Astrocyte of the hippocampus (primary cell): ENCODE measurements at places on chromosomes 5 and 9.

DNA sequence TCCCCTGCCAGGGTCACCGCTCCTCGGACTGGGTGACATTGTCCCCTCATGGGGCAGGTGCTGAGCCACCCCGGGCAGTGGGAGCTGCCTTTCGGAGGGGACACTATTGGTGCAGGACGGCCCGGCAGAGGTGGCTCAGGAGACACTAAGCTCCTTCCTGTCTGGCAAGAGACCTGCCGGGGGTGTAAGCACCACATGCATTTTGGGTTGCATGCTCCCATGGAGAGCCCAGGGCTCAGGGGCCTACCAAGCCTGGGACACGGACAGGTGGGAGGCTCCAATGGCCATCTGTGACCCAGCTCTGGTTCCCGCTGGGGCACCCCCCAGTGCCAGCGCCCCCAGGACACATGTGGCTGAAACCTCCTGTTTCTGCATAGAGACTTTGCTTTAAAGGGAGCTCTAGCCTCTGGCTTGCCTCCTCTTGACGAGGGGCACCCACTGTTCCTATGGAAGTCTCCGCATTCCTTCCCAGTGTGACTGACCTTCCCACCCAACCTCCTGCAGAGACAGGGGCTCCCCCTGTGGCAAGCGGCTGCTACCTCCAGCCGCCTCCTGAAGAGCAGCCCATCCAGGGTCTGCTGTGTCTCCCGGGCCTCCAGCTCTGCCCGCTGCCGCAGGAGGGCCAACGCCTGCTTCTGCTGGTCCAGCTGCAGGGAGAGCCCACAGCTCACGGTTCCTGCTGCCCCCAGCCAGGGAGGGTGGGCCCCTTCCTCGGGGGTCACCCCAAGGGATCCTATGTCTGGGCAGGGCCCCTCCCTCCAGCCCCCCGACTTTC, 28.1 kb downstream of the CCDC187 start:
- DNase-seq = no peak

DNA sequence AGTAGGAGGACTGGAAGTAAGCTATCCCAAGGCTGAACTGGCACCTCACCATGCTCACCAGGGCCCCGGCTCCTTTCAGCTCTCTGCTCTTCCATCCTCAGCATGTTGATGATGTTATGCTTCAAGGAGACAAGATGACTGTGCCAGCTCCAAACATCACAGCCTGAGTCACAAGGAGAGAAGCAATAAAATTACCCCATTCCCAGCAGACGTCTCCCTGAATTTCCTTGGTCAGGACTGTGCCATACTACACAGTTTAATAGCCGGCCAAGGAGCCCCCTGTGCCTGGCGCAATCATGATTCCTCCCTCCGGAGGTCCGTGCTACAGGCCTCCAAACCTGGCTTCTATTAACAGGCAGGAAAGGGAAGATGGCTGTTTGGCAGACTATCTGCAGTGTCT, 51.2 kb upstream of the ROR2 start:
- no peak for DNase-seq

DNA sequence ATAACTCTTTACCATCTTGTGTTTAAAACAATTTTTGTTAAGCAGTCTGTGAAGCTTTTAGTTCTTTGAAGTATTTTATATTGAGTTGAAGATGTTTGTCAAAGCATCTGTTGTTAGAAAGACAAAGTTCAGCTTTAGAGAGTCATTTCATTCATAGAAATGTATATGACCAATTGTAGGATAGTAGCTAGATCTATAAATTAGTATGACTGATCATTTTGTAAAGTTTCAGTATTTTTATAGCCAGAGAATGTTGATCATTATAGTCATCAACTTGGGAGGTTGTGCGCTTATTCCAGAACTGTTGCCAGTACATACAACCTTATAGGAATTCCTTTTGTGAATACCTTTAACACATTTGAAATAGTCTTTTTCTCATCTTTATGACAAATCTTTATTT, 5.2 kb downstream of the NIPBL start:
- no peak for DNase-seq

DNA sequence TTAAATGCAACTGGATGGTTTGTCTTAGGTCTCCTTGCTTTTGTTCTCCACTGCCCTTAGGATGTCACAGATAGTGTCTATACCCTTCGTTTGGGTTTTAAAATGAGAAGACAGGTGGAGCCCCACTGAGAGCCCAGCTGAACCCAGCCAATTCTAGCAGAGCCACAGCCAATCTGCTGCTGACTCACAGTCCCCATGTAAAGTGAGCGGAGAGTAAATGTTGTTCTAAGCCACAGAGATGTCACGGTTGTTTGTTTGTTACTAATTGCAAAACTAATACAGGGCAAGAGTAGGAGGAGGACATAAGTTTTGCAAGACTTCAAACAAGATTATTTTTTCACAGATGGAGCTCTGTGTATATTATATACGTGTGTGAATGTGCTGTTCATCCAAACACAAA, 50.5 kb upstream of the AGXT2 start:
- DNase-seq = no peak

- peak; percentile 40 for DNase-seq
These were observed 33.2 kb downstream of the GRIN3A start for GRCh38 chr9:101705135-101705661.

DNA sequence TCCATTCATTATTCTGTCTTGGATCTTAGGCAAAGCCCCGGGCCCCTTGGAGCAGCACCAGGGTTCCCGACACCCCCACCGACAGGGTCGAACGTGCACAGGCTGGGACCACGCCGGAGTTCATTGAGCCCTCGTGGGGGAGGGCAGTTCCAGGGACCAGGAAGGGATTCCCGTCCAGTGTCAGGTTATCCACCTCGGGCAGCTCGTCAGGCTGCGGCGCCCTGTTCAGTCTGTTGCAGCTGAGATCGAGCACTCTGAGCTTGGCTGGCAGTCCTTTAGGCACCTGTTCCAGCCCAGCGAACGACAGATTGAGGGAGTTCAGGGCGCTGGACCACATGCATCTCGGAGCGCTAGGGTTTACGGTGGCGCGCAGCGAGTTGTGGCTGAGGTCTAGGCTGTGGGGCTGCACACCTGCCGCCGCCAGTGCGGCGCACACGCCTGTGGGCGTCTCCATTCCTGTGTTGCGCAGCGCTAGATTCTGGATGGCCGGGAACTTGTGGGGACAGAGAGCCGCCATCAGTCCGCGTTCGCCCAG, 1.1 kb downstream of the CD14 start:
- DNase-seq = no peak

DNA sequence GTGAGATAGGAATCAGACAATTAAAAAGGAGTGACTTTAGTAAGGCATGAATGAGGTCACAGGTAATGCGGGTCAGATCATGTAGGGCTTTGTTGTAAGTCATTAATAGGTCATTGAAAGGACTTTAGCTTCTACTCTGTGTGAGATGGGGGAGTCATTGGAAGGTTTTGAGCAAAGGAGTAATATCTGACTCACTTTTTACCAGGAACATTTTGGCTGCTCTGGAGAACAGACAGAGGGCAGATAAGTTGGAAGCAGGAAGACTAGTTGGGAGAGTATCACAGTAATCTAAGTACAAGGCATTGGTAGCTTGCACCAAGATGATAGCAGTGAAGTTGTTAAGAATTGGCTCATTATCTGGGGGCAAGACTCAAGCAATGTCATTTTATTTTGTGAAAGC, 37.4 kb downstream of the KIF2A start:
- DNase-seq = no peak

- peak; percentile 92 for DNase-seq
These were observed 40.0 kb downstream of the AMBP start for GRCh38 chr9:114037961-114038723.

- DNase-seq = peak; percentile 7
These were observed 35.5 kb downstream of the FBXO10 start for GRCh38 chr9:37540634-37541033.

DNA sequence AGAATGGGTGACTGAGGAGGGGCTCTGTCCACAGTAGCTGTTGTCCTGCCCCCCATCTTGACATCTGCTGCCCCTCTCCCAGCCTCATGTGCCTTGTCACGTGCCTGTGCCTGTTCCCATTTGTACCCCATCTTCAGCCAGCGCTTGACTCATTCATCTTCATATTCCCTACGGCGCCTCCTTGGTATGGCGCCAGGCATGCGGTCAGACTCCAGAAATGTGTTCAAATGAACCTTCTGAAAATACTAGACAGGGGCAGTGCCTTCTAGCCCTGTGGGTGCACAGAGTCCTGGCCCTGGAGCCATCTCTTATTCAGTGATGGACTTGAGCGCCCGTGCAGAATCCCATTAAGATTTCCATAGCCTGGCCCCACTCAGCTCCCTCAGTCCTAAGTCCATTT, 46.2 kb downstream of the CFAP77 start:
- no peak for DNase-seq

DNA sequence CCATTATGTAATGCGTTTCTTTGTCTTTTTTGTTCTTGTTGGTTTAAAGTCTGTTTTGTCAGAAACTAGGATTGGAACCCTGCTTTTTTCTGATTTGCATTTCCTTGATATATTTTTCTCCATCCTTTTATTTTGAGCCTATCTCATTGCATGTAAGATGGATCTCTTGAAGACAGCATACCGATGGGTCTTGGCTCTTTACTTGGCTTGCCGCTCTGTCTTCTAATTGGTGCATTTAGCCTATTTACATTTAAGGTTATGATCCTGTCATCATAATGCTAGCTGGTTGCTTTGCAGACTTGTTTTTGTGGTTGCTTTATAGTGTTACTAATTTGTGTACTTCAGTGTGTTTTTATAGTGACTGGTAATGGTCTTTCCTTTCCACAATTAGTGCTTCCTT, 13.3 kb upstream of the CDKN2B start:
- DNase-seq = no peak

DNA sequence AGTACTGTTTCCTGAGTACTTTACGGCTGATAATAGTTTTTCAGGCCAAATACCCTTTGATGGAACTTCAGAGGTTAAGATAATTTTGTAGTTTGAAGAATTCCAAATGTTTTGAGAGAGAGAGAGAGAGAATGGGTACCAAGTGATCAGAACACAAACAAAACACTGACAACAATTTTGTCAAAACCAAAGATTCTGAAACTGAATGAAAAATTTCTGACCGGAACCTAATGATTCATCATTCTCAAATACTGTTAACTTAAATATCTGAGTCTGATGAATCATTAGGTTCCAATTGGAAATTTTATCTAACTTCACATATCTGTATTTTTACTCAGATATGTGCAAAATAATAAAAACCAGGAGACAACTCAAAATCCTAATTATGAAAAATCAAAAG, 4.0 kb downstream of the LMBRD2 start:
- DNase-seq = no peak

DNA sequence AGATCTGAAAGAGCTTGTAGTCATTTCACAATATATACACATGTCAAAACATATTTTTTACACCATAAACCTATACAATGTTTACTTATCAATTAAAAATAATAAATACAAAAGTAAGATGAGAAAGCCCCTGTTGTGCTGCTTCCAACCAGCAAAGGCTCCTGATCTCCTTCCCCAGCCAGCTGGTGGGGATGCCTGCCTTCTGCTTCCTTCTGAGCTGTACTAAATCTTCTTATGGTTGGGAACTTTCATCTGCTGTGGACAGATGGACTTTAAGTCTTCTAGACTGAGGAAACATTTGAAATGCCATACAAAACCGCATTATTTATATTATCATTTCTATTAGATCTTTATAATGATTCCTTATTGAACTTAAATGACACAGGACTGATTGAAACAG, 745.3 kb upstream of the CHD1 start:
- no peak for DNase-seq

DNA sequence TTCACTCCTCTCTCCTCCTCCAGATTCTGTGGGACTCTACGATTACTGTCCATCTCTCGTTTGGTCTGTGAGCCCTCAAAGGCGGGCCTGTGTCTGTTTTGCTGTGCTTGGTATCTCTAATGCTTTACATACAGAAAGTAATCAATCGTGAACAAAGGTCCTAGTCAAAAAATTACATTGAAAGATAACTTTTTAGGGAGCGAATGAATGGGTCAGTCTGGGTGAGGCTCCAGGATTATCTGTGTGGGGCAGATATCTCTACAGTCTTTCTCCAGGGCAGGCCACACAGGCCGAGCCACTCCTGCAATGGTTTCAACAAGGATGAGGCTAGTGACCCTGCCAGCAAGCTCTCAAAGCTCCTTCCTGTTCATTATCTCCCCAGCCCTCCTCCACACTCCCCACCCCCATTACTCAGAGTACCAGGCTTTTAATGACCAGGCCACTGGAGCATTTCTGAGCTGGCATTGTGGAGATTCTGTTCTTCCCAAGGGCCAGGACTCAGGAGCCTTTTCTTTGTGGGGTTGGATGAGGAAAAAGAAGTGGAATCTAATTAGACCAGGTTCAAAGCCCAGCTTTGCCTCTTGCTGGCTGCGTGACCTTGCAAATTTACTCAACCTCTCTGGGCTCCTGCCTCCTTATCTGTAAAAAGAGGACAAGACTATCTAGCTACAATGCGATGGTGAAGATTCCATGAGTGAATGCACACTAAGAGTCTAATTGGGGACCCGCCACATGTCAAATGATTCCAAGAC, 10.2 kb downstream of the CORO2A start:
- DNase-seq = no peak

GRCh38 chr9:101536351-101536750, 2.7 kb downstream of the RNF20 start:
- no peak for DNase-seq

- DNase-seq = no peak
These were observed 22.3 kb downstream of the TRIM7 start for GRCh38 chr5:181182651-181183050.
